ENCODE measurements at places on chromosomes 3 and 15. TPM values are rescaled to one million over a fixed set of nuclear protein-coding genes. Genes with fewer than 3 reads are reported as not detected.
A peak's percentile ranks its signal among the peaks of the same experiment; 100 is the strongest.

The LMAN1L gene
- total RNA-seq, result not detected

The ISG20 gene
- total RNA-seq, result 28.6 TPM

- DNase-seq, result no peak
Measured at GRCh38 chr15:42087460-42087859, 6.9 kb downstream of the PLA2G4D start.

- DNase-seq, result peak; percentile 80
Measured at GRCh38 chr15:65856821-65857455, 12.4 kb upstream of the RAB11A start.

DNA sequence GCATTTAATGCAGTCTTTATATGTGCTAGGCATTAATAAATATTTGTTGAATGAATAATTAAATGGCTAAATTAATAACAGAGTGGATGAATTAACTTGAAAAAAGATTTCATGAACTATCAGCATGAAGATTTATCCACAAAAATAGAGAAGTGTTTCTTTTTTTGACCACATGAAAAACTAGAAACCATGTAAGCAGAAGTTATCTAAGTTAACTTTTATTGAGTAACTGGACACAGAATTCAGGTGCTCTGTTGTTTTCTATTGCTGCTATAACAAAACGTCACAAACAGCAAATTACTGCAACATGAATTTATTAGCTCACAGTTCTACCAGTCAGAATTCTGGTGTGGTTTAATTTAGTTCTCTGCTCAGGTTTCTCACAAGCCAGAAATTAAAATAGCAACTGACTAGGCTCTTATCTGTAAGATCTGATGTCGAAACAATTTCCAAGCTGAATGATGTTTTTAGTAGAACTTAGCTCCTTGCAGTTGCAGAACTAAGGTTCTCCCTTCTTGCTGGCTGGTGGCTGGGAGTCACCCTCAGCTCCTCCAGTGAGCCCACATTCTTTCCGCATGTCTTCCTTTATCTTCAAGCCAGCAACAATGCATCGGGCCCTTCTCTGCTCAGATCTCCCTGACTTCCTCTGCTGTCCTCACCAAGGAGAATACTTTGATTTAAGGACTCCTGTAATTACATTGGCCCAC lies 810.2 kb upstream of the ALCAM start:
- DNase-seq, result no peak

- no peak for DNase-seq
Measured at GRCh38 chr15:67142092-67142766, 76.8 kb downstream of the SMAD3 start.

DNA sequence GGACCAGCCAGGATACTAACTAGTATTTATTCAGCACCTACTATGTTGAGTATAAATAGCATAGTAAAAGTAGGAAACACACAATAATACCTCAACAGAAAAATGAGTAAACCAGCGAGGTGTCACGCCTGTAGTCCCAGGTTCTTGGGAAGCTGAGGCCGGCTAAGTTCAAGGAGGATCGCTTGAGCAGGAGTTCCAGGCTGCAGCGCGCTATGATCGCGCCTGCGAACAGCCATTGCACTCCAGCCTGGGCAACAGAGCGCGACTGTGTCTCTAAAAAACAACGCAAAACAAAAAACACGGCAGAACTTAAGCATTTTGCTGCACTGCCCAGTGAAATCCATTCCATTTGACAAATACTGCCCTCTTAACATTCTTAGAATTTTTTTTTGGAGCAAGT lies 1.3 kb upstream of the DENND6A start:
- DNase-seq, result no peak

GRCh38 chr3:60399861-60400845 lies 851.1 kb downstream of the FHIT start:
- no peak for DNase-seq

DNA sequence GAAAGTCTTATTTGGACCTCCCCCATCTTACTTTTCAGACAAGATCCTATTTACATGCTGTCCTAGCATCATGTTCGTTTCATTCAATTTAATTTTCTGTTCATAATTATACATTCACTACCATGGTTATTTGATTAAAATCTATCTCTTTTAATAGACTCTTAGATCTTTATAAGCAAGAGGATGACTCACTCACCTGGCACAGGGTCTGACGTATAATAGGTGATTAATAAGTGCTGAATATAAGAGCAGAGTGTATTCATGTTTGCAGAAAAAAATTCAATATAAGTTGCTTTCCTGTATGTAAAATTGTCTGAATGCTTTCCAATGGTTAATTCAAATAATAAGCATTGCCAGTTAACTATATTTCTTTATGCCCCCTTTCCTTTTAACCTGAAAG lies 165.5 kb upstream of the CBLB start:
- DNase-seq, result no peak
